ENCODE measurements at places on chromosomes 4 and X.

- no peak for DNase-seq
Measured at GRCh38 chr4:121778991-121779628, 14.1 kb upstream of the SMIM43 start.

DNA sequence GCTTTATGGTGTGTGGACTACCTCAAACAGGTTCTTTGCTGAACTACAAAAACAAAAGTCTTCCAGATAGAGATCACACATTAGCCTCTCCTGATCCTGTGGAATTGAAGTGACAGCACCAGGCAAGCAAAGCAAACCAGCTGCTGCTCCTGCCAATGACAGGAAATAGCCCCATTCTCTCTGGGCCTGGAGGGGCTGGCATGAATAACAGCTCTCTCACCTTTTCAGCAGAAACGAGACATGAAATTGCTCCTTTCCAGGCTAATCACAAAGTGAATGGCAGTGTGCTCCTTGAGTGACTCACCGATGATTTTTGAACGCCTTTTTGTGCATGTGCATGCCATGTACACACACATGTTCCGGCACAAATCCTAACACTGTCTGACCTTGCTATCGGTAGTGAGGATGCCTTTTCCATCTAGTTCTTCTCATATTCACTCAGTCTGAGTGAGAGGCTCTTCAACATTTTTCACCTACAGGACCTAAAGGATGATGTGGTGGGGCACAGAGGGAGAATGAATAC is 24.4 kb downstream of the MFAP3L start:
- DNase-seq = no peak

DNA sequence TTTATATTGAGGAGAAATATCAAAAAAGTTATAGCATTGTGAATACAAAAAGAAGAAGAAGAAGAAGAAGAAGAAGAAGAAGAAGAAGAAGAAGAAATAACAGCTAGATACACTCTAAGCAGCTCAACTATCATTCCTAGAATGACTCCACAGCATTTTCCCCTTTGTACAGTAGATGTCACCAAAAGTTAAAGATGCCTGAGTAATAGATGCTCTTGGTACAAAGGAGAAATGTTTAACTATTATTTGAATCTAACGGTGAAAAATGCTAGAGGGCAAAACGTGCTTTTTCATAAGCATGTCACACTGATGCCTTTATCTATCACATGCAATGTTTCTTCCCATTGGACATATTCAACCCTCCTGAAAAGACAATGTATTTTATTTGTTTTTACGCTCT is 178.4 kb upstream of the GPRIN3 start:
- DNase-seq = no peak

- DNase-seq = no peak
Measured at GRCh38 chr4:128601991-128602695, 207.4 kb upstream of the JADE1 start.

GRCh38 chr4:91035276-91035675 is 908.1 kb downstream of the CCSER1 start:
- no peak for DNase-seq

GRCh38 chr4:40734497-40734896 is 15.3 kb upstream of the NSUN7 start:
- no peak for DNase-seq

GRCh38 chrX:18664947-18665346 is 7.0 kb downstream of the RS1 start:
- DNase-seq = no peak

GRCh38 chr4:163895378-163896005 is 401.0 kb downstream of the TMA16 start:
- DNase-seq = no peak

GRCh38 chr4:36310793-36311192 is 29.4 kb downstream of the DTHD1 start:
- DNase-seq = no peak

DNA sequence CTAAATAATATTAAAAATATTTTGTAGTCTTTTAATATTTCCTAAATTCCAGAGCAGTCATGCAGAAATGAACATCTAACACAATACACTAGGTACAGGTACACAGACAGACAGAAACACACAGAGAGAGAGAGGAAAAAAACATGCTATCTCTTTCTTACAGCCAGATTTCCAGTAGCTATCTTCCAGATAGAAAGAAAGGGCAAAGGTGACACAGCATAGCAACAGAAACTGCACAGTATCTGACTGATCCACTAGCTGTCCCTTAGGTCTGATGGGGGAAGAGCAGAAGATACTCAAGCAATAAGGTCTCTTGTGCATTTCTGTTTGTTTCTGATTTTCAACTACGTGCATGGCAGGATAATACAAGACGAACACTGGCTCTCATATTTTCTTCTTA is 7.8 kb downstream of the FBXW7 start:
- no peak for DNase-seq

DNA sequence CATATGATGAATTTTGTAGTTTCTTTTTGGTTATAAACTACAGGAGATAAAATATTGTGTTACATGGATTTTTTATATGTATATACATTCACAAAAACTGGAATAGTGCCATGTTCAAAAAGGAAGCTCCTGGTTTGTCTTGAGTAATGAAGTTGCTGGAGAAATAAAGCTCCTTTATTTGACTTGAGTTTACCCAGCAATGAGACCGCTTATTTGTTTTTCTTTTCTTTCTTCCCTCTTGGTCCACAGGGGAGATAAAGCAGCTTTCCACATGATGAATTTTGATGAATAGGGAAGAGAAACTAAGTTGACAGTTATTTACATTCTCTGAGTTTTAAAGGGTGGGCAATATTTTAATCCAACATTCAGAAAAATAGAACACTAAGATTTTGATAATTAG is 176.5 kb downstream of the GPM6A start:
- DNase-seq = no peak

DNA sequence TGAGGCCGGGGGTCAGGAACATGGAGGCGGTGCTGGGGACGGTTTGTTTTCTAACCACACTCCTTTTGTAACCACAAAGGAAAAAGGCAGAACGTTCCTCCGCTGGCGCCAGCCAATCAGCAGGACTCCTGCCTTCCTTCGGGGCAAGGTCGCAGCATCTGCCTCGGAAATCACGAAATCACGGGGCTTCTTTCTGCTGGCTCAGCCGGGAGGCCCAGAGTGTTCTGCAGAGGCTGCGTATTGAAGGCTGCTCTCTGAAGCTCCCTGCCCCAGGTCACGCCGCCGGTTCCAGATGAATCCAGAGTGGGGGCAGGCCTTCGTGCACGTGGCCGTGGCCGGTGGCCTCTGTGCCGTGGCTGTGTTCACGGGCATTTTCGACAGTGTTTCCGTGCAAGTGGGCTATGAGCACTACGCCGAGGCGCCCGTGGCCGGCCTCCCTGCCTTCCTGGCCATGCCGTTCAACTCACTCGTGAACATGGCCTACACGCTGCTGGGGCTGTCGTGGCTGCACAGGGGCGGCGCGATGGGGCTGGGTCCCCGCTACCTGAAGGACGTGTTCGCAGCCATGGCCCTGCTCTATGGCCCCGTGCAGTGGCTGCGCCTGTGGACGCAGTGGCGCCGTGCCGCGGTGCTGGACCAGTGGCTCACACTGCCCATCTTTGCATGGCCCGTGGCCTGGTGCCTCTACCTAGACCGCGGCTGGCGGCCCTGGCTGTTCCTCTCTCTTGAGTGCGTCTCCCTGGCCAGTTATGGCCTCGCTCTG is 9.4 kb downstream of the TMEM187 start:
- DNase-seq = no peak

- no peak for DNase-seq
Measured at GRCh38 chrX:7133050-7133440, 14.5 kb upstream of the STS start.

- DNase-seq = no peak
Measured at GRCh38 chr4:860561-860960, 34.6 kb upstream of the CPLX1 start.

GRCh38 chr4:1899149-1900086 is 28.2 kb downstream of the NSD2 start:
- peak; percentile 62 for DNase-seq

GRCh38 chr4:17336524-17336961 is 175.3 kb downstream of the QDPR start:
- no peak for DNase-seq

GRCh38 chr4:144645631-144646522 is at the start of gene HHIP:
Gene HHIP, plus strand, starts transcription at chr4:144646156. Its CDS starts 520 bp downstream, at chr4:144646676.
- no peak for DNase-seq

GRCh38 chr4:109155682-109156283 is 146.7 kb downstream of the COL25A1 start:
- no peak for DNase-seq

GRCh38 chr4:3700736-3701135 is 65.4 kb upstream of the ADRA2C start:
- no peak for DNase-seq

- no peak for DNase-seq
Measured at GRCh38 chr4:120065974-120066516, 603 bp downstream of the MAD2L1 start.

DNA sequence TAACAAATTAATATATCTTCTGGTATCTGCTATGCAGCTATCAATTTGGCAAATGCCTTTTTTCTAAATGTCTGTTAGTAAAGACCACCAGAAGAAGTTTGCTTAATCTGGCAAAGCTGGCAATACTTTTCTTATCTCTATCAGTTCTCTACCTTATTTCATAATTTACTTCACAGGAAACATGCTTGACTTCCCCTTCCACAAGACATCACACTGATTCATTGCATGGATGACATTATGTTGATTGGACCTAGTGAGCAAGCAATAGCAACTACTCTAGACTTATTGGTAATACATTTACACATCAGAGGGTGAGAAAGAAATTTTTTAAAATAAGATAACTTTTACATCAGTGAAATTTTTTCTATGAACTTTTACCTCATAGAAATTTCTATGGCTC is 66.0 kb upstream of the RLIM start:
- no peak for DNase-seq

GRCh38 chr4:91984466-91984865 is 319.3 kb upstream of the GRID2 start:
- no peak for DNase-seq
